ENCODE measurements at places on chromosomes 3 and 15.

GRCh38 chr3:49238274-49239127 lies 38.5 kb downstream of the C3orf62 start:
- no peak for DNase-seq

- DNase-seq = no peak
These were observed 30.9 kb downstream of the MYO9A start for GRCh38 chr15:72086920-72087648.

DNA sequence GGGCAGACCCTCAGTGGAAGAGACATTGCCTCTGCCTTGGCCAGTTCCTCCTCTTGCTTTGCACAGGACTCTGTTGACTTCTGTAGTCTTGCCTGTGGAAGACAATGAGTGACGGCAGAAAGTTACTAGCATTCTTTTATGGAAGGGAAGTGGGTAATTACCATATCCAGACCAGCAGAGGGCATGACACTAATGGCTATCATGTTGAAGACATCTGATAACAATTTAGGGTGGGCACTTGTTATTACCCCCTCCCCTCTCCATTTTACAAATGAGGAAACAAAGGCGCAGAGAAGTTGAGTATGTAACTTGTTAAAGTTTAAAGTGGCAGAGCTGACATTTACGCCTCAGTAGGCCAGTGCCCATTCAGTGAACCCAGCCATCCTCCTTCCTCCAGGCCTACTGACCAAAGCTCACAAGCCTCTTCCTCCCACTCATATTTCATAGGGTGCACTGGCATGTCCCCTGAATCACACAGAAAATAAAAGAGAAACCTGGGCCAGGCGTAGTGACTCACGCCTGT lies 48.2 kb upstream of the FMN1 start:
- DNase-seq = peak; percentile 31

DNA sequence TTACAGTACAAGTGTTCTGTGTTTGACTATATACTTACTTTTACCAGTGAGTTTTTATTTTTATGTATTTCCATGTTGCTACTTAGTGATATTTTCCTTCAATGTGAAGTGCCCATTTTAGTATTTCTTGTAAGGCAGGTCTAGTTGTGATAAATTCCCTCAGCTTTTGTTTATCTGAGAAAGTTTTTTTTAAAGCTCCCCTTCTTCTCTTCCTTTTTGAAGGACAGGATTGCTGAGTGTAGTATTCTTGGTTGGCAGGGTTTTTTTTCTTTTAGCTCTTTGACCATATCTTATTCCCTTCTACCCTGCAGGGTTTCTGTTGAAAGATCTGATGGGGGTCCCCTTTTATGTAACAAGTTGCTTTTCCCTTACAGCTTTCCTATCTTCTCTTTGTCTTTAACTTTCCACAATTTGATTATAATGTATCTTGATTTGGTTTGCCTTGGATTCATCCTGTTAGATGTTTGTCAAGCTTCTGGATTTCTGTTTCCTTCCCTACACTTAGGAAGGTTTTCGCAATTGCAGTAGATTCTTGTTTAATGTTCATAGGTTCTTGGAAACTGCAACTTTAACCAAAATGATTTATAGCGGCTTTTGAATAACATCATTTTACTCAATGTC lies 7.9 kb downstream of the PLAAT1 start:
- no peak for DNase-seq

GRCh38 chr3:100913870-100914648 lies 79.2 kb downstream of the ABI3BP start:
- no peak for DNase-seq

- no peak for DNase-seq
These were observed 41.8 kb downstream of the CRYGS start for GRCh38 chr3:186502138-186502948.

- DNase-seq = no peak
These were observed 1.7 kb downstream of the SCN11A start for GRCh38 chr3:39050029-39050428.

DNA sequence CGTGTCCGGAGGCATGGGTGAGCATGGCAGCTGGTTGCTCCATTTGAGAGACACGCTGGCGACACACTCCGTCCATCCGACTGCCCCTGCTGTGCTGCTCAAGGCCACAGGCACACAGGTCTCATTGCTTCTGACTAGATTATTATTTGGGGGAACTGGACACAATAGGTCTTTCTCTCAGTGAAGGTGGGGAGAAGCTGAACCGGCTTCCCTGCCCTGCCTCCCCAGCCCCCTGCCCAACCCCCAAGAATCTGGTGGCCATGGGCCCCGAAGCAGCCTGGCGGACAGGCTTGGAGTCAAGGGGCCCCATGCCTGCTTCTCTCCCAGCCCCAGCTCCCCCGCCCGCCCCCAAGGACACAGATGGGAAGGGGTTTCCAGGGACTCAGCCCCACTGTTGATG lies 49.5 kb downstream of the PGPEP1L start:
- no peak for DNase-seq

- no peak for DNase-seq
These were observed 132.3 kb downstream of the ZNF385D start for GRCh38 chr3:21618695-21619094.

Measured in fibroblast of skin of scalp (primary cell).